ENCODE measurements at places on chromosomes 4 and X. TPM values are rescaled to one million over a fixed set of nuclear protein-coding genes. Genes with fewer than 3 reads are reported as not detected.

GRCh38 chr4:7721984-7722551 lies 217.6 kb downstream of the AFAP1 start:
- DNase-seq: no peak

DNA sequence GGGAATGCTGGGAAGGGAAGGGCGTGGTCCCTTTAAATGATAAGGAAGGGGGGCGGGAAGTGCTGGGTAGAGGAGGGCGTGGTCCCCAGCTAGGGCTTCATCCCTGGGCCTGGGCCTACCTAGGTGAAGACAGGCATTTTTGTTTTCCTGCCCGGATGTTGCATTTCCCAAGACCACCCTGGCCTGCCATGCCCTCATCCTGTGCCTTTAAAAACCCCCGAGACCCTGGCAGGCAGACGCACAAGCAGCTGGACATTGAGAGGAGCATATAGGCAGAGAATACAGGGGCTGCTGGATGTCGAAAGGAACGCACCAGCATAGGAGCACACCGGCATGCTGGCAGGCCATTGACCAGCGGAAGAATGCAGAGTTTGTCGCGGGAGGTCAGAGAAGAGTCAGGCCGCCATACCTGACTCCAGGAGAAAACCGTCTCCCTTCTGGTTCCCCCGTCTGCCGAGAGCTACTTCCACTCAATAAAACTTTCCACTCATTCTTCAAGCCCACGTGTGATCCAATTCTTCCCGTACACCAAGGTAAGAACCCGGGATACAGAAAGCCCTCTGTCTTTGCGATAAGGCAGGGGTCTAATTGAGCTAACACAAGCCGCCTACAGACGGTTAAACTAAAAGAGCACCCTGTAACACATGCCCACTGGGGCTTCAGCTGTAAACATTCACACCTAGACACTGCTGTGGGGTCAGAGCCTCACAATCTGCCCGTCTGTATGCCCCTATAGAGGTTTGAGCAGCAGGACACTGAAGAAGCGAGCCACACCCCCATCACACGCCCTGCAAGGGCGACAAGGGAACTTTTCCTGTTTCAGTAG lies 2.9 kb upstream of the AGA start:
- DNase-seq: no peak

DNA sequence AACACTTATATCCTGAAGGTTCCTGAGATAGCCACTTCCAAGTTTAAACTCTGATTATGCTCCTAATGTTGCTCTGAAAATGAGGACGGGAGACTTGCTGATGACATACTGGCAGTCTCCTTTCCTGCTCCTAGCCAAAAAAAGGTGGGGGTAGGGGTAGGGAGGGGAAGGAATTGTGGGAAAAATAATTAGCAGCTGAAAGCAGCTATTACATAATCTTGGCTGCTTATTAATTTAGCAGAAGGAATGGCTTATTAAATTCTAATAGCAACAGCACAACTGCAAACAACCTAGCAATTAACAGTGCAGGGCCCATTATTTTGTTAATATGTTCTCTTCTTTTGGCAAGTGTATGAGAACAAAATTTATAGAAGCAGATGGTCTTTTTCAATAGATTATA lies 2.0 kb upstream of the AP1S2 start:
- DNase-seq: no peak

The HAND2 gene
- 2.0 TPM for total RNA-seq

- no peak for DNase-seq
Measured at GRCh38 chr4:7705062-7705461, 234.6 kb downstream of the AFAP1 start.

GRCh38 chrX:143754183-143754582 lies 33.6 kb upstream of the SPANXN2 start:
- no peak for DNase-seq

DNA sequence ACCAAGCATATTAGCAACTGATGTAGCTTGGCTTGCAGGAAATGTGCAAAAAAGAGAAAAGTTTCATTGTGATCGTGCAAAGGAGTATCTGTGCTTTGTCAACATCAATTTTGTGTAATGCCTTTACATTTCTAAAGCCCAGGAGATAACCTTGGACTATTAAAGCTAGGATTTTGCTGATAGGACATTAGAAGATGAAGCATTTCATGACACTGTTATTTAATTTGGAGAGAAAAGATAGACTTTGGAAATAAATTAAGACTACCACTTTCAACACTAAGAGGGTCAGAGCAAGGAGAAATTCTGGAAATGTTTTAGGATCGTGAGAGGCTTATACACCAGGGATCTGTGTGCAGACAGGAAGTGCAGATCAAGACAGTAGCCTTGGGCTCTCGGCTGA lies 120.6 kb upstream of the MID1 start:
- no peak for DNase-seq

The DNAAF6 gene
- total RNA-seq: not detected

DNA sequence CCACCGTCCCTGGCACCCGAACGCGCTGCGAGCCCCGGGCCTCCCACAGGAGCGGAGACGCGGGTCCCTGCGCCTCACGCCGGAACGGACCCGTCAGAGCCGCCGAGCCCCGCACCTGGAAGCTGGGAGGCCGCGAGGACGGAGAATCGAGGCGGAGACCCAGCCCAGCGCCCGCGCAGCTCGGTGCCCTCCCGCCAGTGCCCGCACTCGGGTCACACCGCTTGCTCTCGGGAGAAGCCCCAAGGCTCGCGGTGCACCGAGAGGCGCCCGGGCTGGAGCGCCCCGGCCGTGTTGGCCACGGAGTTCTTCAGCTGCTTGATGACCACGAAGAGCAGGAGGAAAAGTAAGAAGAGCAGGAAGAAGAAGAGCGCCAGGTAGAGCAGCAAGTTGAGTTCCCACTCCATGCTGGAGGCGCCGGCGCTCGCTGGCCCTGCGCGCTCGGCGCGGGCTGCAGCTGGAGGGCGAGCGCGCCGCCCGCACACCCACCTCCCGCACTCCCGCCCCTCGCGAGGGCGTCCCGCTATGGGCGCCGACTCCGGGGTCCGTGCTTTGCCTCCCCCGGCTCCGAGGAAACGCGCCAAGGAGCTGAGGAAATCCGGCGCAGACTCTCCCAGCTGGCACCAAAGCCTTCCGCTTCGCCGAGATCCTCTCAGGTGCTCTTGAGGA lies at the start of gene SMIM43:
SMIM43 (minus strand) TSS at position 463 of the 666 bp plus-strand sequence; CDS start at position 404, 59 bp downstream.
- no peak for DNase-seq

GRCh38 chr4:40586729-40587128 lies 42.9 kb downstream of the RBM47 start:
- DNase-seq: peak; percentile 80

The ATP1B4 gene
- total RNA-seq: not detected

The F8A2 gene
- total RNA-seq: not detected

The CCDC149 gene
- total RNA-seq: 12.8 TPM

GRCh38 chr4:55092504-55092903 lies 32.9 kb downstream of the KDR start:
- no peak for DNase-seq

The CT45A2 gene
- not detected for total RNA-seq

DNA sequence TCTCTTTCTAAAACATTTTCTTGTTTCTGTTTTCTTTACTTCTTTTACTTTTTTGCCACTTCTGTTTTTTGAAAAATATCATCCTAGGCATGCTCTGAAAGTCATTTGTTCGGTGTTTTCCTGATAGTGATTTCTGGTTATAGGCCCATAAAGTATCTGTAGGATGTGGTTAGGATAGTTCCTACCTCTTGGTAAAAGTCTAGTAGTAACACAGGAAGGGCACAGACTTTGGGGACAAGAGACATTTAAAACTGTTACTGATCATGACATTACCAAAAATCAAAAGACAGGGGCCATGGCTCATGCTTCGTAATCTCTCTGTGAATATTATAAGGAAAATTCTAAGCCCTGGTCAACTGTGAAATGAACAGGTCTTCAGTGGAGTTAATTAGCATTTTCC lies 44.8 kb downstream of the FHL1 start:
- DNase-seq: no peak

DNA sequence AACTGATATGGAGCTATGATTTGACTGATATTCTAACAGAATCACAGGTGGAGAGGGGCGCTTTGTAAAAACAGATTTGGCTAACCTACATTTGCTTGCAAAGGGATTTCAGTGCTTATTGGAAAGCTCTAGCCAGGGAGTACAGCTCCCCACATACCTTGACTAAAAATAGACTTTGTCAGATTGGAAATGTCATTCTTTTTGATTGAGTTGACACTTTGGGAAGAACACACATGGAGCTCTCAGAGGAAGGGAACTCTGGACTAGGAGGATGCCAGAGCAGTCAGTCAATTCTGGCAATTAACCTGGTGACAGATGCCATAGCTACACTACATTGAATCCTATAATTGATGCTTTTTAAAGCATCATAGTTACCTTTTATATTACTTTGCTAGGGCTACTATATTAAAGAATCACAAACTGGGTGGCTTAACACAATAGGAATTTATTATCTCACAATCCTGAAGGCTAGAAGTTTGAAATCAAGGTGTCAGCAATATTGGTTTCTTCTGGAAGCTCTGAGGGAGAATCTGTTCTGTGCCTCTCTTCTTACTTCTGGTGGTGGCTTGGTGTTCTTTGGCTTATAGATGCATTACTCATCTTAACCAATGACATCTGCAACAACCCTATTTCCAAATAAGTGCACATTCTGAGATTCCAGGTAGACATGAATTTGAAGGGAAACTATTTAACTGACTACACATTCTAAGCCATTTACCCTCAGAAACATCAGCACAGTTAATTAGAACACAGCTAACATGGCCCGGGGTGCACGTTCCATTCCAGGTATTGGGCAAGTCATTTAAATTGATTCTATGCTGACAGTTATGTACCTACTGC lies 8.4 kb upstream of the HERC3 start:
- DNase-seq: no peak

DNA sequence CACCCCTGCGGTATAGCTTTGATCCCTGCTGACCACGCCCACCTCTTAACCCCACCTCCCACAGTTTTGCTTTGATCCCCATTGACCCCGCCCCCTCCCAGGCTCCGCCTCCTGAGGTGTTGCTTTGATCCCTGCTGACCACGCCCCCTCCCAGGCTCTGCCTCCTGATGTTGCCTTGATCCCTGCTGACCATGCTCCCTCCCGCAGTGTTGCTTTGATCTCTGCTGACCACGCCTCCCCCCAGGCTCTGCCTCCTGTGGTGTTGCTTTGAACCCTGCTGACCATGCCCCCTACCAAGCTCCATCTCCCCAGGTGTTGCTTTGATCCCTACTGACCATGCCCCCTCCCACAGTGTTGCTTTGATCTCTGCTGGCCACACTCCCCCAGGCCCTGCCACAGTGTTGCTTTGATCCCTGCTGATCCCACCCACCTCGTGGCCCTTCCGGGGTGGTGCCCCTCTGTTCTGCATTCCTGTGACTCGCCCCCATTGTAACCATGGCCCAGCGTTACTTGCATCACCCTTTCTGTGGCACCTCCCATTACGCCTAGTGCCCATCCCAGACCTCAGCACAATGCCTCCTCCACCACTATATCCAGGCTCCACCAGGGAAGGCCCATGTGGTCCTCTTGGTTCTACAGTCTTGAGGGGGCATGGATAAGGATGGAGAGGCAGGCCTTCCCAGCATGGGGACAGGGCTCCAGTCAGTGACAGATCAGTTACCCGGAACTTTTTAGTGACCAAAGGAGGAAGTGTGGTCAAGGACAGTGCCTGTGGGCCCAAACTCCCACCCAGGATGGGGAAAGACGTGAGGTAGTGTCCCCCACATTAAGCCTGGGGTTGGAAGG lies 70.8 kb downstream of the ADRA2C start:
- DNase-seq: no peak

The PCYT1B gene
- 1.1 TPM for total RNA-seq

- no peak for DNase-seq
Measured at GRCh38 chr4:71020611-71021010, 27.2 kb downstream of the DCK start.

The ATP10D gene
- 55.4 TPM for total RNA-seq

- no peak for DNase-seq
Measured at GRCh38 chr4:140704392-140704960, 51.7 kb downstream of the TBC1D9 start.

The ZCCHC18 gene
- total RNA-seq: 4.5 TPM

DNA sequence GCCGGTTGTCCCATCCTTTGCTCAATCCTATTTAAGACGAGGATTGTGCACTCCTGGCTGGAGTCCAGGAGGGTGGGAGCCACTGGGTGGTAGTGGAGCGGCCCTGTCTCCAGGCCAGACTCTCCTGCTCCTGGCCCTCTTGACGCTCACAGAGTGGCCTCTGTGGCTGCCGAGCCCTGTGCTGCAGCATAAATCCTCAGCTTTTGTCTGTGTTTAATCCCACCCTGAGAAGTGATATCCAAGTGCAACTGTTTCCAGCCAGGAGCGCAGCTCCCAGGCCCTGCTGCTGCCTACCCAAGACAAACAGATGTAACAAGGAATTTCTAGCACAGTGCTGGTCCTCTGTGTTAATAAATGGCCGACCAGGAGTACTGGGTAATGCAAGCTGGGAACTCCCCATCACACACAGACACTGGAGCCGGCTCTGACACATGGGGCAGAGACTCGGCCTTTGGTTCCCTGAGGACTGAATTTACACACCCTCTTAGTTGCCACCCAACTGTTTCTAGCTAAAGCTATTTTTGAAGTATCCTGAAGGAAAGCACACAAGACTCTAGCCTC lies 85.3 kb downstream of the GATB start:
- DNase-seq: no peak

DNA sequence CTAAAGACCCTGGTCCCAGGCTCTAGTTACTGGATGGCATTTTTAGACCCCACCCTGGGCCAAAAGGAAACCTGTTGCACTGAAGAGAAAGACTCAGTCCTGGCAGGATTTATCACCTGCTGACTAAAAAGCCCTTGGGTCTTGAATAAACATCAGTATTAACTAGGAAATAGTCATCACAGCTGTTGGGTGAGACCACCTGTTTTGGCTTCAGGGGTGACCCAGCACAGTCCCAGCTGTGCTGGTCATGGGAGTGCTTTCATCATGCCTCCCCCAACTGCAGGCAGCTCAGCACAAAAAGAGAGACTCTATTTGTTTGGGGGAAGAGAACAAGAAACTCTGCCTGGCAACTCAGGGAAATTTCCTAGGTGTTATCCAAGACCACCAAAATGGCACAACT lies 903.2 kb downstream of the C4orf33 start:
- no peak for DNase-seq

DNA sequence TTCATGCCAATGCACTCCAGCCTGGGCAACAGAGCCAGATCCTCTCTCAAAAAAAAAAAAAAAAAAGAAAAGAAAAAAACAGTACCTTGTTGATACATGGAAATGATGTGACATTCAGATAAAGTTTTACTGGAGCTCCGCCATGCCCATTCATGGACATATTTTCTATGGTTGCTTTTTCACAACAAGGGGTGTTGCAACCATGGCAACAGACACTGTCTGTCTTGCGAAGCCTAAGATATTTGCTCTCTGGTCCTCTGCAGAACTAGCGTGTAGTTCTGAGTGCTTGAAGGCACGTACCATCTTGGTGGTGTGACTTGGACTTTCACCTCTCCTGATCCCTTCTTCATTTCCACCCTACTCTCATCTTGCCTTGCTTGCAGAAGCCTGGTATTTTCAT lies 53.2 kb downstream of the TBL1X start:
- no peak for DNase-seq

GRCh38 chr4:32909736-32910135 lies 2189.6 kb downstream of the PCDH7 start:
- no peak for DNase-seq

- DNase-seq: peak; percentile 91
Measured at GRCh38 chrX:38805432-38806389, 4.5 kb downstream of the MID1IP1 start.

- DNase-seq: no peak
Measured at GRCh38 chr4:129823105-129823504, 727.2 kb downstream of the C4orf33 start.

The AFF2 gene
- total RNA-seq: 4.9 TPM

The GPM6B gene
- 30.0 TPM for total RNA-seq
